Stomach (tissue), 19 donors: ENCODE measurements at places on chromosomes 2 and 18.

DNA sequence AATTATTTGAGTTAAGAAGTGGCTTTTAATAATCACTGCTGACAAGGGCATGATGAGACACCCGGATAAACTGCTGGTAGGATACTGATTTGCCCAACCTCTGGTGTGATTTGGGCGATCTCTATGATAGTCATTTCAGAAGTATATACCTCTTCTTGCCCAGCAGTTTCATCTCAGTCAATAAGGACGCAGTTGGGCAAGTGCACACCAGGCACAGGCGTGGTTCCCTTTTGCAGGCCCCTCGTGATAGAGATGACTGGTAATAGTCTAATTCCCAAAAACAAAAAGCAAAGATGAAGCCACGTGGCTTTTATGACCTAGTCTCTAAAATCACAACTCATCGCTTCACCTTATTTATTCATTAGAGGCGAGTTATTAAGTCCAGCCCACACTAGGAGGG, 246.4 kb downstream of the PRKCE start:
- H3K27me3 ChIP-seq: no peaks in the 10 kb centered on the region
- no peaks in the 10 kb centered on the region for H3K36me3 ChIP-seq
- DNase-seq: no peak
- H3K27ac ChIP-seq: no peak overlapping the region

GRCh38 chr2:69205491-69205890, 181.5 kb downstream of the GFPT1 start:
- H3K27ac ChIP-seq: no peak overlapping the region
- no peak for DNase-seq
- no peaks in the 10 kb centered on the region for H3K36me3 ChIP-seq
- H3K27me3 ChIP-seq: no peaks in the 10 kb centered on the region

- H3K36me3 ChIP-seq: no peaks in the 10 kb centered on the region
- H3K4me1 ChIP-seq: no peaks in the 10 kb centered on the region
- no peak overlapping the region for H3K4me3 ChIP-seq
- no peak overlapping the region for H3K27ac ChIP-seq
- H3K27me3 ChIP-seq: peaks cover 17% of the 10 kb centered on the region
These were observed 16.5 kb upstream of the TGFA start for GRCh38 chr2:70570041-70570661.

DNA sequence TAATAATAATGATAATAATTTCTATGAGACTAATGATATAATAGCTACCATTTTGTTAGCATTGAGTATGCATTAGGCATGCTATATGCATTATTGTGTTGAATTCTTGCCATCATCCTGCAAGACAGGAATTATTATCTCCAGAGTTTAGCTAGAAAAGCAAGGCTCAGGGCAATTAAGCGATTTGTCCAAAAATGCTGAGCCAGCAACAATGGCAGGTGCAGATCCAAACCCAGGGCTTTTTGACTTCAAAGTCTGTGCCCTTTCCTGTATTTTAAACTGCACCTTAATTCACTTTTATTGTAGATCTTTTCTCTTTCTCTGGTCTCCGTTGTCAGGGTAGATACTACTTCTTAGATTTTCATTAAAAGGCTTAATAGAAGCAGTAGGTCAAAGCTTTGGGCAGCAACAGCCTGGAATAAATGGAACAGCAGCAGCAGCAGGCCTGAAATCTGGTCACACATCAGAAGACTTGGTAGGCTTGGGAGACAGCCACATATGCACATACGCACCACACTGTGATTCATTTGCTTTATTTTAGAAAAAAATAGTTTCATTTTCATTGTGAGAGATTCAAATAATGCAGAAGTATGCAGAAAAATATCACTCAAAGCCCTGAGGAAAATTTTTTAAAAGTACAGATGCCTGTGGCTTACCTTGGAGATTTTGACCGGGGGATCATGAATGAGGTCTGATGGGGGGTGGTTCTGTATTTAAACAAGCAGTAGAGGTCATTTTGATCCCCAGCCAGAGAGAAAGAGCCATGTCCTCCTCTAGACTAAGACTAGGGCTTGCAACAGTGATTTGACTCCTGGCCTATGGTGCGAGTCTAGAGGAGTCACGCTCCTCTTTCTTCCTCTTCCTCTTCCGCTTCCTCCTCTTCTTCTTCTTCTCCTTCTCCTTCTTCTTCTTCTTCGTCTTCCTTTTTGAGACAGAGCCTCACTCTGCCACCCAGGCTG, 455.7 kb downstream of the TSN start:
- H3K4me3 ChIP-seq: no peak overlapping the region
- no peaks in the 10 kb centered on the region for H3K36me3 ChIP-seq
- H3K27me3 ChIP-seq: no peaks in the 10 kb centered on the region
- no peaks in the 10 kb centered on the region for H3K4me1 ChIP-seq
- no peak for DNase-seq
